ENCODE measurements at places on chromosomes 6 and 20.

DNA sequence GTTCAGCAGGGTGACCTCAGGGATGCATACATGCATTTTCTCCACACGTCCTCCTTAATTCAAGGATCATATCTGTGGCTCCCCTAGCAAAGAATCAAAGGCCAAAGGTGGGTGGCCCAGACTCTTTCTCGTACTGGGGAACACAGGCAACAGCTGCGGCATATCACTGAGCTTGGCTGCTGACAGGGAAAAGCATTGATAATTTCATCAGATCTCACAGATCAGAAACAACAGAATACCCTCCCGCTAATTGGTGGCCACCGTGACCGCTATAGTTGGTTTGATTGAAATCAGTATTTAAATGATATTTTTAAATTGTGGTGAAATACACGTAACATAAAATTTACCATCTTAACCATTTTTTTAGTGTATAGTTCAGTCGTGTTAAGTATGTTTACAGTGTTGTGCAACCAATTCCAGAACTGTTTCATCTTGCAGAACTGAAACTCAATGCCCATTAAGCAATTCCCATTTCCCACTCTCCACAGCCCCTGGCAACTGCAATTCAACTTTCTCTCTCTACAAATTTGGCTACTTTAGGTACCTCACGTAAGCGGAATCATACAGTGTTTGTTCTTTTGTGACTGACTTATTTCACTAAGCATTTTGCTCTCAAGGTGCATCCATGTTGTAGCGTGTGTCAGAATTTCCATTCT, 74.7 kb upstream of the TMEM170B start:
- no peak for DNase-seq

DNA sequence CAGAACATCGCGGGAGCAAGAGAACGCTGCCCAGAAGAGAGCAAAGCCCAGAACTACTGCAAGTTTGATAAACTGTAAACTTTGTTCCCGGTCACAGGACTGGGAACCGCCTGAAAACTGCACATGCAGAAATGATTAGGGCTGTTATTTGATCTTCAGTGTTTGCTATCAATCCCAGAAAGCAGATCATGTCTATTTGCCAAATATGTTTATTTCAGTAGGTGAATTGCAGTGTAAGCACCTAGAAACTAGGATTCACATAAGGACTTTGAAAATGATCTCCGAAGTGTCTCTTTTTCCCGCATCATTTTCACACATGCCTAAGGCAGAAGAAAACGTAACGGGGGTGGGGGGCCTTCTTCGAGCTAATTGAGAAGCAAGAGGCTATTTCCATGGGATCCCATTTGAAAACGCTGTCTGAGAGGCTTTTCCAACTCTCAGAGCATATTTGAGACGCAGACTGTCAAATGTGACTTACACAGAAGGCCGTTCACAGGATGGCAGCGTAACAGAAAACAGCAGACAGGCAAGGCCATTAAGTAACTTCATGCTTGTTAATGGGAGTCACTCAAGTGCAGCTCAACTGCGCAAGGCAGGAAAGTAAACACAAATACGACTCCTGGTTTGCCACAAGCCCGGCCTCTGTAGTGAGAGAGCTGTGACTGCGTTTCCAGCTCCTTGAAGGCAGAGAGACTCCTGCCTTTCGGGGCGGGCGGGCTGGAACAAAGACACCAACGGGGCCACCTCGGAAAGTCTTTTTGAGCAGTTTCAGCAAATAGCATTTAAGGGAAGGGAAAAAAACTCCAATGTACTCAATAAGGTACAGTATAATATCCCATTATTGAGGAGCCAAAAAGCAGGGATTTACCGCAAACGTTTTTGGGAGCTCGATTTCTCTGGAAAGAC, 144.7 kb upstream of the ZNF217 start:
- DNase-seq: no peak

- no peak for DNase-seq
Measured at GRCh38 chr6:151425561-151425960, 26.4 kb downstream of the RMND1 start.

- DNase-seq: no peak
Measured at GRCh38 chr20:14881518-14881917, 544.1 kb upstream of the FLRT3 start.

DNA sequence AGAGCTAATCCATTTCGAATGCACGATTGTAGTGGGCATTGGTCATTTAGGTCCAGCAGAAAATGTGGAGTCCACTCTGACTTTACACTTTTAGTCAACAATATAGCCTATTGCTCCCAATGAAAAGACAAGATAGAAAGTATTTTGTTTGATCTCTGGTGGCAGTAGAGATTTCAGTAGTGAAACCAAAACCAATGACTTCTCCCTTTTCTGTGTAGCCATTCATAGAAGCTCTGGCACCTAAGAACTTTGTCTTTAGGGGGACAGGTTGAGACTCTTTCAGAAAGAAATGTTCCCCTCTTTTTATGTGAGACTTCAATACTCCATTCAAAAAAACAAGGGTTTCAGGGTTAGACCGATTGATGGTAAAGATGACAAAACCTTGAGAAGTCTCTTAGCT, 510.8 kb upstream of the POU3F2 start:
- no peak for DNase-seq

GRCh38 chr6:21856456-21856825, 262.9 kb downstream of the SOX4 start:
- DNase-seq: no peak

GRCh38 chr6:71400852-71401251, 112.2 kb downstream of the OGFRL1 start:
- DNase-seq: no peak

- no peak for DNase-seq
Measured at GRCh38 chr6:12967686-12968085, 251.1 kb downstream of the PHACTR1 start.

DNA sequence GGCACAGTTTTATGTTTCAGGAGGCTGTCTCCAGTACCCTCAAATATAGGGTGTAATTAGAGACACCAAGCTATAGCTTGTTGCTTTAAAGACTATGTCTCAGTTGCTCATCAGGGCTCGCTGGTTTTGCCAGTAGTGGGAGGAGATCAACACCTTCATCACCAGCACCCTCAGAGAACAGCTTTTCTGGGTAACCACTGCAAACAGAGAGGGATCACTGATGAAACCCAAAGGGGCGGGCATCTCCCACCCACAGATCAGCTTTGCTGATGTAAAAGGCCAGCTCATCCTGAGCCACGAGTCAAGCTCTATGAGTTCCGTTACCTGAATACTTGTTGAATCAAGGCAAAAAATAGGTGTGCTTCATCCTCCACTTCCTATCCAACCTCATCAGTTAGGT, 187.7 kb downstream of the AIG1 start:
- no peak for DNase-seq

DNA sequence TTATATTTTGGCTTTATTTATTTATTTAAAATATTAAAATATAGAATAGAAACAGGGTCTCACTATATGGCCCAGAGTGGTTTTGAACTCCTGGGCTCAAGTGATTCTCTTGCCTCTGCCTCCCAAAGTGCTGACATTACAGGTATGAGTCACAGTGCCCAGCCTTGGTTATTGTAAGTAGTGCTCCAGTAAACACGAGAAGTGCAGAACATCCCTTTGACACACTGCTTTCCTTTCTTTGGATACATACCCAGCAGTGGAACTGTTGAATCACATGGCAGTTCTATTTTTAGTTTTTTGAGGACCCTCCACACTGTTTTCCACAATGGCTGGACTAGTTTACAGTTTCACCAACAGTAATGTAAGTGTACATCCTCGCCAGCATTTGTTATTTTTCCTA, 203.9 kb downstream of the PHF3 start:
- DNase-seq: no peak

DNA sequence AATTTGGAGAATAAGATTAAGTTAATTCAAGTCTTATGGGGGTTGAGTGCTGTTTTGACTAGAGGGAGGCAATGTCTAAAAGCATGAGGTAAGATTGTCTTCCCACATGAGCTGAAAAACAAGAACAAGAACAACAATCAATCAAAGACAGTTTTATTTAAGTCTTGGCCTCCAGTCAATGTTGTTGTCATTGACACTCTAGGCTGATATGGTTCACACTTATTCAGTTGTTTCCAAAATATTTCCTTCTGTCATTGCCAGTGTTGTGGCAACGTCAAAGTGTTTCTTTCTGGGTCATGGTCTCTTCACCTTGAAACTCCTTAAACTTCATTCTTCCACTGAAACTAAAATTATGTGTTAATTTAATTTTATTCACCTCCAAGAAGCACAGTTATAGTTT, 72.4 kb downstream of the GRIK2 start:
- DNase-seq: no peak

DNA sequence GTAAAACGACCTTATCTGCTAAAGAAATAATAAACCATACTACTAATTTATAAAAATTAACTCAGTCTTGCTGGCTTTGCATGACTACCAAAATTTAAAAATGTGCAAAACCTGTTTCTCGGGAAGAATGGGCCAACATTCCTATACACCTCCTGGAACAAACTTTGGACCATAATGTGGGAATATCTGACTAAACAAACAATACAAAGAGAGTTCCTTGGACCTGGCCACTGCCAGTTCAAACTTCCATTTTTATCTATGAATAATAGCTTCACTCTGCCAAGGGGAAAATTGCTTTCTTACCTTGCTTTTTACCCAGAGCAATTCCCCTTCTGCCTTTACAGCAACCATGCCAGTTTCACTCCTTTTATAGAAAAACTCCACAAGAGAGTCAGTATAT, 38.7 kb upstream of the POU5F1 start:
- DNase-seq: no peak

GRCh38 chr6:154314084-154314483, 42.5 kb downstream of the IPCEF1 start:
- DNase-seq: no peak

- DNase-seq: no peak
Measured at GRCh38 chr20:20204256-20204655, 151.9 kb downstream of the CFAP61 start.

DNA sequence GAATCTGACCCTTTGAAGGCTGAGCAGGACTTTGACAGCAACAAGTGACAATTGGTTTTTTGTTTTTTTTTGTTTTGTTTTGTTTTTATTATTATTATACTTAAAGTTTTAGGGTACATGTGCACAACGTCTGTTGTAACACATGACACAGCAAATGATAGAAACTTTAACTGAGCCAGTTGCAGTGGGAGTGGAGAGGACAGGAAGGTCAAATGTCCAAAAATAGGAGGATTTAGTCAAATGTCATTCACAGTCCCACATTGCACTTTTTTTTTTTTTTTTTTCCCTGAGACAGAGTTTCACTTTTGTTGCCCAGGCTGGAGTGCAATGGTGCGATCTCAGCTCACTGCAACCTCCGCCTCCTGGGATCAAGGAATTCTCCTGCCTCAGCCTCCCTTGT, 223.0 kb downstream of the HIVEP2 start:
- no peak for DNase-seq

- no peak for DNase-seq
Measured at GRCh38 chr6:152207915-152208714, 400.6 kb downstream of the ESR1 start.

DNA sequence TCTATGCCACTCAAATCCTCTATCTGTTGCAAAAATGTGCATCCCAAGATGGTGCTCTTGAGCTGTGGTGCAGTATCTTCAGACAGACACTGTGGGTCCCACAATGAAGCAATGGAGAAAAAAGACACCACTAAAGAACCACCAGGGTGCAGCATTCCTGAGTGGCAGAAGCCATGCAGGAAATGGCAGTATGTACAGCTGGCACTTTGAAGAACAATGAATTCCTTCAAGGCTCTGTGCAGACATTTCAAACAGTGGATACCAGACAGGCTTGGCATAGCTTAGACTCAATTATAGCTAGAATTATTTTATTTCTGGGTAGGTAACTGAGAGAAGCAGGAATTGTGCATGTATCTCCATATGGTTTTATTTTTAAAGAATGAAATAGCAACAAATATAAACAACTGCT, 24.0 kb upstream of the HDAC2 start:
- DNase-seq: no peak

DNA sequence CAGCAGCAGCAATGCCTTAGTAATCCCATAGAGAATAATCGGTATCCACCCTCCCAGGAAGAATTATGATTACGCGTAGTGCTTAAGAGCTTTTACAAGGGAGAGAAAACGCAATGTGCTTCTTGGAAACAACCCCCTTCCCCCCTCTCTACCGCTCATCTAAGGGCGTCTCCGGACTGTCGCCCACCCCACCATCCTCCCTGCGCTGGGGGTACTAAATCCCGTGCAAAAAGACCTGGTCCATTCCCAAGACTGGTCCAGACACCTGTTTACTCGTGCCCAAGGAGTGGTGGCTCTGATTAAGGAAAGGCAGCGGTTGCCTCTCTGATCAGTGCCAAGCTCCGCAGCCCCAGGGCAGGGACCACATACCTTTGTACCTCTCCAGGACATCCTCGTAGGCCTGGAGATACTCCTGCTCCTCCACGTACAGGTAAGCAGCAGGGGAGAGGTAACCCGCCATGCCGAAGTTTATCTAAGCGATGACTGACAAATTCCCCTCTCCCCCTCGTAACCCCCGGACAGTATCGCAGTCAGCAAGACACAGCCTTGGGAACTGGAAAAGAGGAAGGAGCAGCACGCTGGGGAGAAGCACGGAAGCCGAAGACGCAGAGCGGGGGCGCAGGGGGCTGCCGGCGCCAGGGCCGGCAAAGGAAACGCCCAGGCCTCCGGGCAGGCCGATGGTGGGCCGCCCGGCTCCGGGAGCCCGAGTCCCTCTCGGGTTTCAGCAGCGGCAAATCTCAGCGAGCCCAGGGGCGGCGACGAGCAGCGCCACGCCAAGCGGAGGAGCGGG, 112.0 kb upstream of the BEND6 start:
- DNase-seq: no peak

DNA sequence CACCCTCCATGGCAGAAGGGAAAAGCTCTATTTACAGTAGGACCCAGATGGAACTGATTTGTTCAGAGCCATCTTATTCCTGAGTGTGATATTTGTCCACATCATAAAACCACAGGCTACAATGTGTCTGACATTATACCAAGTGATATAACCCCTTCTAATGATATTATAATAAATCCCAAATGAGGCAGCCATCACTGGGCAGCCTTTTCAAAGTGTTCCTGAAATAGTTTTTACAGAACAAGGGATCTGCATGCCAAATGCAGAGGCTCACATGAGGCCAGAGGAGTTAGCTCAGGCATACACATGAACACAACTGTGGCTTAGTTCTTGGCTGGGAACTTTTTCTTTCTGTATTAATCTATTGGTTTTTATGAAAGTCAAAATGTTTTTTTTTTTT, 207.7 kb downstream of the MAFB start:
- DNase-seq: no peak

DNA sequence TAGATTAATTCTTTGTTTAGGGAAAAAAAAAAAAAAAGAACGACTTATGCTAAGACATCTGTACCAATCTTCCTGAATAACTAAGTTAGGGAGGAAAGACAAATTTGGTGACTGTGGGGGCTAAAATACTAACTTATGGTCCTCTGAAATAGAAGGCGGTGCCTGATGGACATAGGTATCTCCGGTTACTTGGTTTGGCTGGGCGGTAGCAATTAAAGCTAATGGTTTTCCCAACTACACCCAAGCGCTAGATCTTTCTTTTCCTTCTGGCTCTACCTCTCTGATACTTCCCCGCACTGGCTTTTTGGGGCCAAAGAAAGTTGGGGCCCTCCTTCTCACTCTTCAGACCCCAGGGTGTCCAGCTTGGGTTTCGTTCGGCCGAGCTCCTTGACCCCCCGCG, 1.0 kb upstream of the RBM24 start:
- no peak for DNase-seq

GRCh38 chr6:155245193-155245592, 18.6 kb upstream of the CLDN20 start:
- DNase-seq: no peak
